Activated naive CD4-positive, alpha-beta T cell (primary cell): ENCODE measurements at places on chromosomes 2 and 18.

- no peak for DNase-seq
These were observed at the start of gene PSD4 for GRCh38 chr2:113173542-113174375. Gene PSD4 (plus strand): TSS chr2:113173971. CDS start chr2:113182457, 8,486 bp downstream.

- no peak for DNase-seq
These were observed 3.8 kb downstream of the C2orf92 start for GRCh38 chr2:97673182-97673914.

DNA sequence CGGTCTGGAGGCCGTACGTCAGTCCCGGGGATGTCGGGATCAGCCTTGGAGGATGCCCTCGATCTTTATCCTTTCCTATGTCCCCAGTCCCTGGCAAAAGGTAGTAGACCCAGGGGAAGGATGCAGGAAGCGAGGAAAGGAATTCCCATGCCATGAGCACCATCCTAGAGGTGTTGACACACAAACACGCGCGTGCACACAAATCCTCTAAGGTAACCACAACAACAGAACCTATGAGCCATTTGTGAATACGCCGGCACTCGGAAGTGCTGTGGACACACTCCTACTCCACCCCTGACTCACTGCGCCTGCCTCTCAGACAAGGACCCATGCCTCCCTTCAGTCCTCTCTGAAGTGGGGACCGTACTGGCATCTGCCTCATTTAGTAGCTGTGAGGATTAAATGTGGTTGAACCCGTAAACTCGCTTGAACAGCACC is 11.3 kb upstream of the MLPH start:
- DNase-seq: peak; percentile 9

- no peak for DNase-seq
These were observed 104.1 kb downstream of the CHN1 start for GRCh38 chr2:174901075-174901474.

DNA sequence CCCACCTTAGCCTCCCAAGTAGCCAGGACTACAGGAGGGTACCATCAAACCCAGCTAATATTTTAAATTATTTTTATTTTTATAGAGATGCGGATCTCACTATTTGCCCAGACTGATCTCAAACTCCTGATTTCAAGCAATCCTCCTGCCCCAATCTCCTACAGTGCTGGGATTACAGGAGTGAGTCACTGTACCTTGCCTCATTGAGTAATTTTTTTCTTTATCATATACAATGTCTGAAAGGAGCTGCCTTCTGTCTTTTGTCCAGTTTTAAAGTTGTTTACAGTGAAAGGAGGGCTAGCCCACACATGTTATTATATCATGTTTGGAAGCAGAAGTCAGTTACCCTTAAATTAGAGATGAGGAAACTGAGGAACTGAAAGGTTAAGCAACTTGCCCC is 32.5 kb downstream of the PRKRA start:
- DNase-seq: no peak

DNA sequence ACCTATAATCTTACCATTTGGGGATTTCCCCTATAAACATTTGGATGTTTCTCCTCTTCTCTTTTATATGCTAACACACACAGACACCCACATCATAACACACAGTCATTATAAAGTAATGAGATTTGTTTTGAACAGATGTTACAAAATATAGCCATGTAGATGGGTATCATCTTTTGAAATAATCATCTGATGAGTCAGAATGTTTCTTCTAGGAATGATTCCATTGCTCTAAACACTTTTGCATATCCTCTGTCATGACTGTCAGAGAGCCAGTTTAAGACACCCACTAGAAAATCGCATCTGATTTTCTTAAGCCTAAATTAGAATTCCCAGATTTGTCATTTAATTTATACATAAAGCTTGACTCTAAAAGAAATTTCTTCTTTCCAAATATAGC is 442.6 kb downstream of the CMPK2 start:
- no peak for DNase-seq

DNA sequence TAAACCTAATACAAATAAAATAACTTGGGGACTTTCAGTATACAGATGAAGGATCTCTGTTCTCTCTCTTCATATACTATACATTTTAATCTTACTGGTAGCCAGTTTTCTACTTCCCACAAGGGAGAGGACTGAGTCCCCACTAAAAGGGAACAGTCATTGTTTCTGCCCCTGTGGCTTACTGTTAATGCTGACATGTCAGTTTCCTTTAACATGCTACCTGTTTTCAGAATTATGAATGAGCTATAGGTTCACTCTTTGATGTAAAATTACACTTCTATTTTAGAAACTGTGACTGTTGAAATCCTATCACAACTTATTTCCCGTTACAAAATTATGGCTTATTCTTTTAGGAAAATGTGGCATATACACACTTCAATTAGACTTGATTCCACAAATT is 207.7 kb downstream of the CDH2 start:
- DNase-seq: no peak

DNA sequence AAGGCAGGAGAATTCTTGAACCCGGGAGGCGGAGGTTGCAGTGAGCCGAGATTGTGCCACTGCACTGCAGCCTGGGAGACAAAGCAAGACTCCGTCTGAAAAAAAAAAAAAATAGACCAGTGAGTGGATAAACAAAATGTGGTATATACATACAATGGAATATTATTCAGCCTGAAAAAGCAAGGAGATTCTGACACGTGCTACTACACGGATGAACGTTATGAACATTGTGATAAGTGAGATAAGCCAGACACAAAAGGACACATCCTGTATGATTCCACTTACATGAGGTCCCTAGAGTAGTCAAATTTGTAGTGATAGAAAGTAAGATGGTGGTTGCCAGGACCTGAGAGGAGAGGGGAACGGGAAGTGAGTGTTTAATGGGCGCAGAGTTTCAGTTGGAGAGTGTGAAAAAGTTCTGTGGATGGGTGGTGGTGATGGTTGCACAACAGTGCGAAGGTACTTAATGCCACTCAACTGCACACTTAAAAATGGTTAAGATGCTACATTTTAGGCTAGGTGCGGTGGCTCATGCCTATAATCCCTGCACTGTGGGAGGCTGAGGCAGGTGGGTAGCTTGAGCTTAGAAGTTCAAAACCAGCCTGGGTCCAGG is 38.3 kb downstream of the NIFK start:
- no peak for DNase-seq

DNA sequence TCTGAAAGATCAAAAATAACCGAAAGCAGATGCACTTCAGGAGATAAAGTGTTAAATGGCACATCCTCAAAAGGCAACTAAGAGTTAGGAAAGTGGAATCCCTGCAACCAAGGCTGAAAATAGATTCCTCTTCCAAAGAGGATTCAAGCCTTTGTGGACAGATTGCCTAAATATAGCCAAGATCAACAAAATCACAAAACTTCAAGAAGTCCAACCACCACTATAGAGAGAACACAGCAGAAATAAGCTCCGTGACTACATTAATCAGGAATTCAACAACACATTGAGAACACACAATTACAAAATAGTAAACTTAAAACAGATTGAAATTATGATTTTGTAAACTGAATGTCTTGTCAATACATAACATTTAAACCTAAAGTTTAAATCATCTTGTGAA is 165.7 kb downstream of the LNPK start:
- DNase-seq: no peak

DNA sequence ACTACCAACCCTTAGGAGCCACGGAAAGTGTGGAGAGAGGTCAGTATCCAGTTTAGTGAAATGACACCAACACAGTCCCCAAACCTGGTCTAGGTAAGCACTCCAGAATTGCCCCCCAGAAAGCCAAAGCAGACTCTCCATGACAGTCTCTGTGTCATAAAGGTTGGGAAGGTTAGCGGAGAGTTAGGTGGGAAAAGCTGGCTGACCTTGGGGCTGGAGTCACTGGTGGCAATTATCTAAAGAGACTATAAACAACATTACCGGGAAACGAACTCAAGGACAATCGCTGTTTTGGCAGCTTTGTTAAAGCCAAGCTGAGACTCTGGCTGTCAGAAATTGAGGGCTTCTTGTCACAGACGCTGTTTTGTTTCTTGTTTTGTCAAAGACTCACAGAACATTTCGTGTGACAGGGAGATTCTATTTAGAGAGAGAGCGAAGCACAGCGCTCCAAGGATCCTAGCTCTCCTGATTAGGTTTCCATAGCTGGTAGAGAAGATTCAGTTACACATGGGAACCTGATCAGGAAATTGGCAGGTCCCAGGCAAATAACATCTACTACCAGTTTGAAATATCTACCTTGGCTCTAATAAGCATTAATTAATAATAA is 111.3 kb downstream of the LNPK start:
- DNase-seq: no peak

DNA sequence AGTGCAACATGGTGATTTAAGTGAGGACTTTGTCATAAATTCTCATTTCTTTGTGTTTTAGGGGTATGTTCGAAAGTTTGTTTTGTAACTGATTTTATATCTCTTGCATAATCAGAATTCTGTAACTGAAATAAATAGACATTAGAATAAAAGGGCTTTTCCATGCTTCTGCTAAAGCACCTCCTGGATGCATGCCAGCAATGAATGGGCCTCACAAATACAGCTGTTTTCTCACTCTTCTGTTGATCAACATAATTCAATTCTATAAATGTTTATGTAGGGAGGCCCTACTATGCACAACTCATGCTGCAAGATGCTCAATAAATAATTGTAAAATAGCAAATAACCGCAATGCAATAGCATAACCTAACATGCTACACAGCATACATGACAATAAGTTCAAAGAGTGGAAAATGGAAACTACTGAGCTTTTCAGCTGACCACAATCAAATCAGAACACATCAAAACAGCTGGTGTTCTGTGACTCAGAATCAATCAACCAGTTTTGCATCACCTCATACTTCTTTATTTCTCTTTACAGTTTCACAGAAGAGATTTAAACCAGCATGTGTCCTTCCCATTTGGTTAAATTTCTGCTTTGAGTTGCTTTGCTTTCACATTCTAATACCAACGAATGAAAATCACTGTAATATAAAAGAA is 11.0 kb downstream of the CDH7 start:
- no peak for DNase-seq

GRCh38 chr2:236193026-236193425 is 24.8 kb upstream of the GBX2 start:
- DNase-seq: no peak

DNA sequence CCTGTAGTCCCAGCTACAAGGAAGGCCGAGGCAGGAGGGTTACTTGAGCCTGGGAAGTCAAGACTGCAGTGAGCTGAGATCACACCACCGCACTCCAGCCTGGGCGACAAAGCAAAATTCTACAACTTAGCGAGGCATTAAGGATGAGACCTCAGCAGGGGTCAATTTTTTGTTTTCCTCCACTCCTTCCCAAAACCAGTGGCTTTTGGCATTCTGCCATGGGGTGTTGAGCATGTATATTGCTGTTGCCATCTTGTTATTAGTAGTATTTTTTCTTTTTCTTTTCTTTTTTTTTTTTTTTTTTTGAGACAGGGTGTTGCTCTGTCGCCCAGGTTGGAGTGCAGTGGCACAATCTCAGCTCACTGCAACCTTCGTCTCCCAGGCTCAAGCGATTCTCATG is 8.9 kb upstream of the GIGYF2 start:
- DNase-seq: no peak

GRCh38 chr2:84702941-84703340 is 177.9 kb downstream of the TRABD2A start:
- no peak for DNase-seq

DNA sequence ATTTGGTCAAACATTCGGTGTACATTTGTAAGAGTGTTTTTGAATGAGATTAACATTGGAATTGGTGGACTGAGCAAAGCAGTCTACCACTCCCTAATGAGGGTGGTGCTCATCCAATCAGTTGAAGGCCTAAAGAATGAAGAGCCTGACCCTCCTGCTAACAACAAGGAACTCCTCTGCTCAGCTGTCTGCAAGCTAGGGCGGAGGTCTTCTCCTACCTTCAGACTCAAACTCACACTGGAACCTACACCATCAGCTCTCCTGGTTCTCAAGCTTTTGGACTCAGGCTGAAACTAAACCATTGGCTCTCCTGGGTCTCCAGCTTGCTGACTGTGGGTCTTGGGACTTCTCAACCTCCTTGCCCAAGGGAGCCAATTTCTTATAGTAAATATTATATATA is 55.5 kb upstream of the NPAS2 start:
- no peak for DNase-seq

DNA sequence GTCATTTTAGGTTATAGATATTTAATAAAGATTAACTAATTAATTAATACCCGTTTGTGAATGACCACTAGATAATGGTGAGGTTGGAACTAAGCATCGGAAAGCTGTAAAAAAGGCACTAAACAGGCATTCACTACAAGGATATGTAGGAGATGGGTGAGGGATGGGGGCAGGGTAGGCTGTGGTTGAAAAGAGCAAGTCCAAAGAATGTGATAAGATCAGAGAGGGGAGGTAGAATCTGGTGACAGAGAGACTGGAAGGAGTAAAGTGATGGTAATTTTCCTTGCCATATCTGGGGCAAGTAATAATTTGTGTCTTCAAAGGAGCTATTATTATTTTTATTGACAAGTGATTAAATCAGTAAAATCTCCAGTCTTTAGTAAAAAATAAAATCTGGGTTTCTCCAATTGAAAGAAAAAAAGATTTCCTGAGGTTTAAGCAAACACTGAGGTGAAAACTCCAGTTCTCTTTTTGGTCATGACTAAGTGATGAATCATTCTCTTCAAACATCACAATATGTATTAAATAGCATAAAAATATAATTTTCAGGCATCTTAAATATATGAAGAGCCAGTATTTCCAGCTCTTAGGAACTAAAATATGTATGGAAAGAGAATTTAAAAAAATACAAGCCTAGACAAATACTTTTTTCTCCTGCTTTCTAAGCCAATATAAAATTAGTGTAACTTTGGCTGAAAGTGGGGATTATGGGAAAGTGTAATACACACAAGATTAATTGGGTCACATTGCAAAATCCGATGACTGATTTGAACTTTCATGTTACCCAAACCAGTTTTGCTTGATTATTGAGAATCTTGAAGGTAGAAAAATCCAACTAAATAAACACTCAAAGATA is 259.1 kb upstream of the RBMS1 start:
- DNase-seq: no peak

GRCh38 chr18:73597832-73598615 is 549.6 kb downstream of the FBXO15 start:
- no peak for DNase-seq

GRCh38 chr2:96344011-96344410 is 8.4 kb downstream of the NCAPH start:
- no peak for DNase-seq

- DNase-seq: no peak
These were observed 340.6 kb downstream of the RND3 start for GRCh38 chr2:150146879-150147278.

DNA sequence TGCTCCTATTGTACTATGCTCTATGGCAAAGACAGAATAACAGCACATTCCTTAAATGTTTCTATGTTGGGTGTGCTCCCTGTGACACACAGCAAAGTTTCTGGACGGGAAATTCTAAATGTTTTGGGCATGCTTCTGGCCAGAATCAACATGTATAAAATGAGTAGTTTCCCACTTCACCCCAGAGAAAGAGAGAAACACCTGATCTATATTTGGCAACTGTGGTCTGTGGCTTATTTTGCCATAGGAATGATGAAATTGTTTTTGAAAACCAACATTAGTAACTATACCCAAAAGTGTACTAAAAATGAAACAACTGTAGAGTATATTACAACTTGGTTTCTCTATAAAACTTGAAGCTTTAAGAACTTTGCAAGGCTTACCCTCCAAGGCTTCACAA is 89.1 kb downstream of the RAD51AP2 start:
- DNase-seq: no peak

- no peak for DNase-seq
These were observed 7.8 kb downstream of the LIMS1 start for GRCh38 chr2:108542071-108542470.
